Activated CD4-positive, alpha-beta T cell treated with anti-CD3 and anti-CD28 coated beads, Interleukin-2, amount 10 ng/mL, durations not matched to agents 7 days and 5 days (primary cell): ENCODE measurements at places on chromosomes 16 and 17.

- H3K27me3 ChIP-seq, result no peaks in the 10 kb centered on the region
- no peaks in the 10 kb centered on the region for H3K4me1 ChIP-seq
- no peak for DNase-seq
- no peak overlapping the region for H3K27ac ChIP-seq
- no peaks in the 10 kb centered on the region for H3K36me3 ChIP-seq
- H3K4me3 ChIP-seq, result no peak overlapping the region
Measured at GRCh38 chr17:16923097-16923903, 48.6 kb downstream of the TNFRSF13B start.

GRCh38 chr17:42411361-42411760 lies 11.7 kb downstream of the CAVIN1 start:
- H3K36me3 ChIP-seq, result peaks cover 2% of the 10 kb centered on the region
- peaks cover 28% of the 10 kb centered on the region for H3K4me1 ChIP-seq
- DNase-seq, result no peak
- H3K27me3 ChIP-seq, result no peaks in the 10 kb centered on the region

DNA sequence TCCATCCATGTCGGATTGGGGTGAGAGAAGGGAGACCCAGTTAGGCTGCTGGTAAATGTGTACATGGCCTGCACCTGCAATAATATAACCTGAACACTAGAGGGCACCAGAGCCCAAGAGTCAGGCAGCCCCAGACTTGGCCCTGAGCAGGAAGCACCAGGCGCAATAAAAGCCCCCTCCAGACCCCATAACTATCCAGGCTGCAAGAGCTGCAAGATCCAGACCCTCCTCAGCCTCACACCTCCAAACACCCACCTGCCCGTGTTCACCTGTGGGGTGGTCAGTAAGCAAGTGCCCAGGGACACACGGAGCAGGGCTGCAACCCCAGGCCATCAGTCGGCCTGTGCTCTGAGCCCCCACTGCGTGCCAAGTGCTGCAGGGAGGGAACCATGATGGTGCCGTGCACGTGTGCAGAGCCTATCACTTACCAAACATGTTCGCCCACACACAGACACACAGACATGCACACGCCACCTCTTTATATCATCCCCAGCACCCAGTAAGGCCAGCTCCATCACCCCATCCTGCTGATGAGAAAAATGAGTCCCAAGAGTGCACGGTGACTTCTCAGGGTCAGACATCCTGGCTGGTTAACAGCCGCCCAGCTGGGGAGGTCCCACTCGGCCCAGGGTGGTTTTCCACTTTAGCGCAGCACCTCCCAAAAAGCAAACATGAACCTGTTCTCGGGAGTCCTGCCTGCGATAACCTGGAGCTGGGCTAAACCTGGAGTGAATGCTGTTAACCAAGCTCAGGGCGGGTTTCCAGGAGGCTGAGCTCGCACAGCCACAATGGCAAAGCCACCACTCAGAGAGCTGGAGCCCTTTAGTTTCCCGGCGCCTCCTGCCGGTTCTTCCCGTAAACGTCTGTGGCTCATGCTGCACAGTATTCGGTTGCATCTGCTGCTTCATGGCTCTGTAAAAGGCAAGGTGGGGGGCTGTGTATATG lies 439.8 kb downstream of the SOX9 start:
- H3K27ac ChIP-seq, result no peak overlapping the region
- peaks cover 5% of the 10 kb centered on the region for H3K4me1 ChIP-seq

GRCh38 chr17:72687886-72688285 lies 404.6 kb downstream of the SLC39A11 start:
- H3K27ac ChIP-seq, result no peak overlapping the region
- no peaks in the 10 kb centered on the region for H3K27me3 ChIP-seq
- no peaks in the 10 kb centered on the region for H3K36me3 ChIP-seq
- no peak overlapping the region for H3K4me3 ChIP-seq
- no peak for DNase-seq
- no peaks in the 10 kb centered on the region for H3K4me1 ChIP-seq

GRCh38 chr16:2515180-2515851 lies 1.6 kb downstream of the ATP6V0C start:
- peaks cover 52% of the 10 kb centered on the region for H3K4me1 ChIP-seq
- peak overlapping the region; percentile 96 for H3K27ac ChIP-seq
- H3K27me3 ChIP-seq, result no peaks in the 10 kb centered on the region
- peak overlapping the region; percentile 92 for H3K4me3 ChIP-seq

DNA sequence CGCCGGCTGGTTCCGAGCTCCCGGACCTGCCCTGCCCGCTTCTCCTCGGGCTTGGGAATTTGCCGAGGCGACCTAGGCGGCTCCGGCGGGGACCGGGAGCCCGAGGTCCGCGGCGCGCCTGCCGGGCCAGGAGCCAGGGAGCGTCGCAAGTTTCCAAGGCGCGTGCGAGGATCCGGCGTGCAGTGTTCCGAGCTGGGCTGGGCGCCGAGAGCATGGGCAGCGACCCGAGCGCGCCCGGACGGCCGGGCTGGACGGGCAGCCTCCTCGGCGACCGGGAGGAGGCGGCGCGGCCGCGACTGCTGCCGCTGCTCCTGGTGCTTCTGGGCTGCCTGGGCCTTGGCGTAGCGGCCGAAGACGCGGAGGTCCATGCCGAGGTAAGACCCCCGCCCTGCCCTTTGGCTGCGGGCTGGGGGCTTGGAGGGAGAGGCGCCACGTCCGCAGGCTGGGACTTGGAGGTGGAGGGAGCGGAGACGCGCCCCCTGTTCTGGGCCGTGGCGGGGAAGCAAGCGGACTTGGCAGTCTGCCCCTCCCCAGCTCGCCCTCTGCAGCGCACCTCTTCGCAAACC lies 668 bp downstream of the MMP15 start:
- no peak overlapping the region for H3K27ac ChIP-seq
- peak overlapping the region; percentile 32 for H3K4me3 ChIP-seq
- H3K27me3 ChIP-seq, result peaks cover 28% of the 10 kb centered on the region
- peaks cover 8% of the 10 kb centered on the region for H3K4me1 ChIP-seq
- peaks cover 6% of the 10 kb centered on the region for H3K36me3 ChIP-seq

- H3K27me3 ChIP-seq, result no peaks in the 10 kb centered on the region
- H3K4me1 ChIP-seq, result peaks cover 59% of the 10 kb centered on the region
- no peak overlapping the region for H3K27ac ChIP-seq
- peaks cover 7% of the 10 kb centered on the region for H3K36me3 ChIP-seq
Measured at GRCh38 chr16:11627292-11627663, 40.6 kb upstream of the LITAF start.

DNA sequence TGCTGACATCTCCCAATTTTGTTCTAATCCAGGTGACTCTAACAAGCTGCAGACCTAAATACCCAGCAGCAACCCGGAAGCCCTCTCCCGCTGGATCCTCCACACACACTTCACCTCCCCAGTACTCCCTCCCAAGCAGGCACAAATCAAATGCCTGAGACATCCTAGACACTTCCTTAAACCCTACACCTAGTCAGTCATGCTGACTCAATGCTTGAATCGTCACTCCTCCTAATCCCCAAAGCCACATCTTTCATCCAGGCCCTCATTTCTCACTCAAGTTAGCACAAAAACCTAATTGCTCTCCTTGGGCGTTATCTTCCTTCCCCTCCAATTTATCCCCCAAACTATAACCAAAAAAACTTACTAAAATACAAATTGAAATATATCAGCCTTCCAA lies 32.7 kb downstream of the CMC2 start:
- no peak for DNase-seq
- H3K4me1 ChIP-seq, result no peaks in the 10 kb centered on the region
- H3K4me3 ChIP-seq, result no peak overlapping the region
- H3K36me3 ChIP-seq, result peaks cover 37% of the 10 kb centered on the region
- H3K27me3 ChIP-seq, result no peaks in the 10 kb centered on the region

- H3K4me3 ChIP-seq, result peak overlapping the region; percentile 84
- DNase-seq, result no peak
- no peaks in the 10 kb centered on the region for H3K36me3 ChIP-seq
- H3K27ac ChIP-seq, result peak overlapping the region; percentile 73
Measured at GRCh38 chr17:48611213-48611612, 396 bp upstream of the HOXB7 start.

DNA sequence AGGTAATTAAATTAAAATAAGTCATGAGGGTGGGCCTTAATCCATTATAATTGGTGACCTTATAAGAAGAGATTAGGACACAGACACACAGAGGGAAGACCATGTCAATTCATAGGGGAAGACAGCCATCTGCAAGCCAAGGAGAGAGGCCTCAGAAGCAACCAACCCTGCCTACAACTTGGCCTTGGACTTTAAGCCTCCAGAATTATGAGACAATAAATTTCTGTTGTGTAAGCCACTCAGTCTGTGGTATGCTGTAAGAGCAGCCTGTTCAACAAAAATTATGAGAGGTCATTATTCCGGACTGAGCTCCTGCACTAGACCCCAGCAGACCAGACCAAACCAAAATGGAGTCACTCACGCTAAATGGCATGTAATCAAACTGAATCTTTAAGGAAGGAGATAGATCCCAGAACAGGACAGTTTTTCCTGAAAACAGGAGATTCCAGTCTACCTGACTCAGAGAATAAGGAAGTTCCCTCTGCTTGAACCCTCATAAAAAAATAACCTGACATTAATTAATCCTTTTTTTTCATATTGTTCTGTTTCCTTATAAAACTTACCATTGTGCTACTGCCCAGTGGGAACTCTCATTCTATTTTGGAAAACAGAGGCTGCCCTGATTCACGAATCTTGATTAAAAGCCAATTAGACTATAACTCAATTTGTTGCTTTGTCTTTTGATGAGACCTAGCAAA lies 74.3 kb downstream of the DNAH3 start:
- no peaks in the 10 kb centered on the region for H3K36me3 ChIP-seq
- H3K27me3 ChIP-seq, result no peaks in the 10 kb centered on the region
- H3K4me3 ChIP-seq, result no peak overlapping the region
- DNase-seq, result no peak
- H3K4me1 ChIP-seq, result no peaks in the 10 kb centered on the region

DNA sequence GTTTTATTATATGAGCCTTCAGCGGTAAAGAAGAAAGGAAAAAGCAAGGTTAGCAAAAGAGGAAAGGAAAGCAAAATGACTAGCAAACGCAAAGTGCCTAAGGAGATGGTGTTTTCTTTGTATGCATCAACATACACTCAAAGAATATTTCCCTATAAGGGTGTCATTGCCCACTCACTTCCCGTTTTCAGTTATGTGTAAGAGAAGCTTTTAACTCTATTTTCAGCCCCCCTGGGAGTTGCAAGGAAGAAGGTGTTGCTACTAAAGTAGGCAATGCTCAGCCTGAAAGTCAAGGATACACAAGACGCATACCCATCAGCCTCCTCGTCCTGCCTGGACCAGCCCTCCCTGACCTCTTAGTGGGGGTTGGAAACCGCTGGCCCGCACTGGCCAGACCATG lies 267.7 kb upstream of the ZFHX3 start:
- H3K4me1 ChIP-seq, result no peaks in the 10 kb centered on the region
- DNase-seq, result no peak
- no peaks in the 10 kb centered on the region for H3K27me3 ChIP-seq
- no peaks in the 10 kb centered on the region for H3K36me3 ChIP-seq
- no peak overlapping the region for H3K4me3 ChIP-seq
- H3K27ac ChIP-seq, result no peak overlapping the region

- H3K36me3 ChIP-seq, result peaks cover 2% of the 10 kb centered on the region
- H3K27me3 ChIP-seq, result no peaks in the 10 kb centered on the region
- no peak overlapping the region for H3K27ac ChIP-seq
- H3K4me1 ChIP-seq, result no peaks in the 10 kb centered on the region
- no peak overlapping the region for H3K4me3 ChIP-seq
- no peak for DNase-seq
Measured at GRCh38 chr17:3030096-3030495, 33.3 kb downstream of the OR1D5 start.

GRCh38 chr16:49617016-49617629 lies 238.8 kb downstream of the ZNF423 start:
- DNase-seq, result no peak
- peaks cover 16% of the 10 kb centered on the region for H3K27me3 ChIP-seq
- H3K27ac ChIP-seq, result no peak overlapping the region
- no peaks in the 10 kb centered on the region for H3K36me3 ChIP-seq
- no peak overlapping the region for H3K4me3 ChIP-seq
- no peaks in the 10 kb centered on the region for H3K4me1 ChIP-seq

DNA sequence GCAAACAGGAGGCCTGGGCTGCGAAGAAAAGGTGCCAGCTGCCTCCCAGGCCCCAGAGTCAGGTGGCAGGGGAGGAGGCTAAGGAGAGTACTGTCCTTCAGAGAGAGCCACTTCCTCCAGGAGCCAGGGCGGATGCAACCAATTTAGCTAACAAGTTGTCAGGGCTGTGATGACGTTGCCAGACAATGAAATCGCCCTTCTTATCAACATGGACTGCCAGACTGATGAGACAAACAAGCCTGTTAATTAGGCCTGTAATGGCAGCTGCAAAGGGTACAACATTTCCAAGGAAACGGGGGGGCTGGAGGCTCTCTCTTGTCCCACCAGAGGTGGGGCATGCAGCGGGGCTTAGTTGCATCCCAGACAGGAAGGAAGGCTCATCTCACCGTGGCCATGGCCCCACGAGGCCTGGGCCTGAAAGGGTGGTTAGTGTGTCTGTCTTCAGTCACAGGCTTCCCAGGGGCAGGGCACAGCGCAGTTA lies 111.8 kb downstream of the SDK2 start:
- no peaks in the 10 kb centered on the region for H3K36me3 ChIP-seq
- H3K4me1 ChIP-seq, result peaks cover 5% of the 10 kb centered on the region
- H3K27ac ChIP-seq, result no peak overlapping the region
- H3K27me3 ChIP-seq, result peaks cover 3% of the 10 kb centered on the region

DNA sequence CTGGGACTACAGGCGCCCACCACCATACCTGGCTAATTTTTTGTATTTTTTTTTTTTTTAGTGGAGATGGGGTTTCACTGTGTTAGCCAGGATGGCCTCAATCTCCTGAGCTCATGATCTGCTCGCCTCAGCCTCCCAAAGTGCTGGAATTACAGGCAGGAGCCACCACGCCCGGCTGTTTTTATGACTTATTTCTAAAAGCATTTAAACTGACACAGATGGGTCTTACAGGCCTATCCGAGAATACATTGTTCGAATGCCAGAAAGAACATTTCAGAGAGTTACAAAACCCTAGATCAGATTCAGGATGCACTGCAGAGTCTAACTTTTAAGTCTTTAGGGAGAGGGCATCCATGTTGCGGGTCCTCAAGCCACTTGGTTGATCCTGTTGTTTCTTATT lies 234.7 kb upstream of the MAF start:
- no peaks in the 10 kb centered on the region for H3K36me3 ChIP-seq
- H3K27me3 ChIP-seq, result peaks cover 2% of the 10 kb centered on the region
- H3K4me3 ChIP-seq, result no peak overlapping the region
- H3K27ac ChIP-seq, result no peak overlapping the region

DNA sequence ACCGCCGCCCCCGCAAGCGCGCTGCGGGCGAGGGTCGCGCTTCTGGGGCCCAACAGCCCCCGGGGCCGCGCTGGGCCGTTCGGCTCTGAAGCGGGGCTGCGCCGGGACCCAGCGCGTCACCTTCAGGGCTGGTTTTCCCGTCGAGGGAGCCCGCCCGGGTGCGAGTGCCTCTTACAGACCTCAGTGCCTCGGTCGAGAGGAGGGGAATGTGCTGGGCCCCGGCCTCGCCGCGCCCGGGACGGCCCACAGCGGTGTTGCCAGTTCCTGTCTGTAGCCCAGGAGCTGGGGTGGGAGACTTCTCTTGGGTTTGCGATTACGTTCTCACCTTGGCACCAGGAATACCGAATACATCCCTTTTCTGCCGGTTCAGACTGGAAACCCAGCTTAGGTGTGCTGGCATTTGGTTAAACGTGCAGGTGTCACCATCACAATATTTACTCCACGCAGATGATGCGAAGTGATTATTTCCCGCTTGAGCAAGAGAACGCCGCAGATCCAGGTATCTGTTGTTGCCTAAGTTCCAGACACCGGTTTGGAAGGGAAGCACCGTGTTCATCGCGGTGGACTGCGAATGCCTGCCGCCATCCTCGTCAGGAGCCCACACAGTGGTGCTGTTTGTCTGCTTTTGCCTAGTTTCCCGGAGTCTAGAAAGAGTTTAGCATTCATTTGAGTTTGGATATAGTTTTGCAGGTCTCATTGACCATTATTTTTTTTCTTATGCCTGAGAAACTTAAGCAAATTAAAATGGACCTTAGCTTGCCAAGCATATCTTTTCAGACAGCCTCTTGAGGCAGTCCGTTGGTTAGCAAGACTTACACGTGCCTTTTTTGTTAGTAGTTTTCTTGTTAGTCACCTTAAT lies 914 bp downstream of the MAP1LC3B start:
- peaks cover 13% of the 10 kb centered on the region for H3K36me3 ChIP-seq
- DNase-seq, result peak; percentile 49
- no peaks in the 10 kb centered on the region for H3K27me3 ChIP-seq
- H3K4me3 ChIP-seq, result peak overlapping the region; percentile 91
- peak overlapping the region; percentile 95 for H3K27ac ChIP-seq
